GM12892 (cell line): ENCODE measurements at places on chromosomes 2 and 18.

GRCh38 chr18:27567434-27567833, 382.3 kb upstream of the CHST9 start:
- DNase-seq, result no peak

DNA sequence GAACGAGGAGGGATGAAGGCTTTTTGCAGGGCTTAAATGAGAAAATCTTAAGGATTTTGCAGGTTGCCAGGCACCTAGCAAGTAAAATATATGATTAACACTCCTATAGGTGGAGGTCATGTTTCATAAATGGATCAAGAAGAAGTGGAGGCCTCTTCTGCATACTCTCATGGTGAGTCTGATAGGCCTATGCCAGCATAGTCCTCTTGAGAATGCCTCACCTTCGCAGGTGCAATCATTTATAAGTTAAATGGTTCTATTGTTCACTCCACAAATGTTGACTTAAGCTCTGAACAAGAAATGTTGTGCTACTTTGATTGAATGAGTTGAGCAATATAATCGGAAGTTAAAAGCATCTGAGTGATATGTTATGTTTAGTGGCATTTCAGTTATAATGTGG, 12.1 kb downstream of the LRRTM1 start:
- no peak for DNase-seq

DNA sequence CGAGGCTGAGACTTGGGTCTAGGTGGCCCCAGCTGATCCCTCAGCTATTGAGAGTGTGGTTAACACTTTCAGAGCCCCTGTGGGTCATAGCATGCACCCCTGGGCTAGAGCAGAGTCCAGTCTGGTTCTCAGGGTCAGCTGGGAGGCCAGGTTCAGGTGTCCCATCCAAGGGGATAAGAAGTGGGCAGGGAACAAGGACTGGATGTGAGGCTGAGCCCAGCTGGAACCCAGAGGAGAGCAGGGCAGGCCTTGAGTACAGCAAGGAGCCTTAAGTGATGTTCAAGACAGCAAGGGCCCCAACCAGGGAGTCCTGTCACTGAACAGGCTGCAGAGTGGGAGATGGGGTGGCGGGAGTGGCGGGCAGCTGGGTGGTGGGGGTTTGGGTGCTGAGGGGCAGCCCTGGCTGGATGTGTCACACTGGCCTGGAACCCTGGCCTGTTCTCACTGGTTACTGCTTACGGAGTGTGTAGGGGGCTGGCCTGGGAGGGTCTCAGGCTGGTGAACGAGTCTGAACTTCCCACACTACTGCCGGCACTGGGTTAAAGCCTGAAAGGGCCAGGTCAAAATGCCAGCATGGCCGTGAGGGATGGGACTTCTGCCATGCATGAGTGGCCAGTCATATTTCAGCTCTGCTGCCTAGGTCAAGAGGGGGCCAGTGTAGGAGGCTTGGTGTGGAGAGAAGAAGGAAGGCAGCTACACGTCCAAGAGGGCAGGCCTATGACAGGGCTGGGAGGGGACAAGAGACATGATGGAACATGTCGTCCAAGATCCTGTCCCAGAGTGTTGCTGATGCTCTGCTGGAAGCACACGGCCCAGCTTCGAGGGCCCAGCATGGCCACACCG, 13.6 kb downstream of the TMEM185B start:
- no peak for DNase-seq

DNA sequence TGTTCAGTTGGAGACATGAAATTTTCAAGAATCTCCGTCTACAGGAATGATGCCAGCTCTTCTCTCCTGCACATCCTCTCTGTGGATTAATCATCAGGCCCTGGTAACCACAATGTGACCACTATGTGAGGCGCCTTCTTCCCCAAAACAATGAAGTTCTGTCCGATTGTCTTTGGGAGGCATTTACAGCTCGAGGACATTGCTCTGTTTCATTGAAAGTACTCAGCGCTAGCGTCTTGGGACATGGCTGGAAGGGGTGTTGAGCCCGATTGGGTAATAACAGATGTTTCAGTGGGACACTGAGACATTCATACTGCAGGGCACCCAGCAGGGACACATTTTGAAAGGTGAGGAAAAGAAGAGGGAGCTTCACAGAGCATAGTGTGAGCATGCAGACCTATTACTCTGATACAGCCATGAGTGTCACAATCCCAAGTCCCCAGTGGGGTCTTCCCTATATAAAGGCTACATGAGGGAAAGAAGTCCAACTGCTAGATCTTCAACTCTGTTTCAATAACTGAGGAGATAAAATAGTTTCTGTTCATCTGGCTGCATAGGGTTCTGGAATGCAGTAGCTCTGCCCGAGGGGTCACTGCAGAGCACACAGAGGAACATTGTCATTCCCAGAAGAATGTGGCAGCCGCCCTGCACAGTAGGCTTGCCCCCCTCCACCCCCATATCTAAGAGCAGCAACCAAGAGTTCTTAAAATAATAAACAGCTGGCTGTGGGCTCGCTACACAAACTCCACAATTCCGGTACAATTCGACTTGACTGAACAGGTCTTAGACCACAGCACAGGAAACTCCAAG, 237.3 kb downstream of the OSR1 start:
- no peak for DNase-seq

DNA sequence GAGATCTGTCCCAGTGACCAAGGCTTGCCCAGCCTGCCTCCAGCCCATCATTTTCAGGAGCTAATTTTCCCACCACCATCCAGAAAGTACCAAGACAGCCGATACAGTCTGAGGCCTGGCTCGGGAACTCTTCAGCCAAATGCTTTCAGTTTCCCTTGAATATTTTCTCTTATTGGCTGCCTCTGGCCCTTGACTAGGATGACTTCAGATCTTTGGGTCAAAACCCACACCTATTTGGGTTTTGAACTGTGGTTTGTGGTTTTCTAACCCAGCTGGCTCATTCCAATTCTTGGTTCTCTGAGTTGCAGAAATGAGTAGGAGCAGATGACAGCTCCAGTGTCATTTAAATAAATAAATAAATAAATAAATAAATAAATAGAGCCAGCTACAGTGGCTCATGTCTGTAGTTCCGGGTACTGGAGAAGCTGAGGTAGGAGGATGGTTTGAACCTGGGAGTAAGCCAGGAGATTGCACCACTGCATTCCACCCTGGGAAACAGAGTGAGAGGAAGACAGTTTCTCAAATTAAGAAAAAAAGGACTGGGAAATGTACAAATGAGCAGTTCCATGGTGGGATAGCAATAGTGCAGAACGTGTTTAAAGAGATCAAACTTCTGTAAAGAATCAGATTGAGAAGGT, 465.0 kb upstream of the SOX11 start:
- DNase-seq, result no peak

DNA sequence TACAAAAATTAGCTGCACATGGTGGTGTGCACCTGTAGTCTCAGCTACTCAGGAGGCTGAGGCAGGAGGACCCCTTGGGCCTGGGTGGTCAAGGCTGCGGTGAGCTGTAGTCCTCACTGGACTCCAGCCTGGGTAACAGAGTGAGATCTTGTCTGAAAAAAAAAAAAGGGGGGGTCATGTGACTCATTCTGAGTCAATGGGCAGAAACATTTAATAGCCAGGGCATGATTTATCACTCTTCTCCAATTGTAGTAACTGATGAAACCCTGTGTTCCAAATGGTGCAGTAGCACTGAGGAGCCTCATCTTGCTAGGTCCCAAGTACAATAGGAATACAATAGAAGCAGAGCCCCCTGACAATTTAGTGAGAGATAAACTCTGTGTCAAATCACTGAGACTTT, 78.9 kb upstream of the CCDC68 start:
- DNase-seq, result no peak

DNA sequence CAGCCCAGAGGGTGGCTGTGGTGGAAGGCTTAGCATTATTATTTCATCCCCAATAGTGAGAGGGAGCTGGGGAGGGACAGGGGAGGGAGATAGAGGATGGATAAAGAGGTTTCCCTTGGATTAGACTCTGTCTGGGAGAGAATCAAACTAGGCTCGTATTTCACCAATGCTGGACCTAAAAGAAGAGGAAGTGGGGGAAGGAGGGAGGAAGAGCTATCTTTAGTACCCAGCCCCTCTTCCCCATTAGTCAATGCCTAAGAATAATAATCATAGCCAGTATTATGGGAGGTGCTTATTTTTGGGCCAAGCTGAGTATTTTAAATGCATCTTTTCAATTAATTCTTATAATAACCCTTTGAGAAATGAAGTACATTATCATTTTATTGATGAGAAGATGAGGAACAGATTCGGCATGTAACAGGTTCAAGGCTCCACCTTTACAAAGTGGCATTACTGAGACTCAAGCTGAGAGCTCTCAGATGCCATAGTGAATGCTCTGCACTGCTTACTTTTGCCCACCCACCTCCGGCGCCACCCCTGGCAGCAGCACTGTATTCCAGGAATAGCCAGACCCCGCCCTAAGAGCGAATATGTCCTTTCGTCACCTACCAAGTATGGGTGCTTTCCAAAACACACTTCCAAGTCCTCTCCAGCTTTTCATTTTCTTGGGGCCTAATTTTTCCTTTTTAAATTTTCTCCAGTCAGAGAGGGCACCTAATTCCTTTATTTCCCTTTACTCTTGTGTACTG, 21.0 kb downstream of the PAX8 start:
- no peak for DNase-seq

- DNase-seq, result peak; percentile 3
Measured at GRCh38 chr2:232892843-232893242, 22.8 kb downstream of the SNORC start.

DNA sequence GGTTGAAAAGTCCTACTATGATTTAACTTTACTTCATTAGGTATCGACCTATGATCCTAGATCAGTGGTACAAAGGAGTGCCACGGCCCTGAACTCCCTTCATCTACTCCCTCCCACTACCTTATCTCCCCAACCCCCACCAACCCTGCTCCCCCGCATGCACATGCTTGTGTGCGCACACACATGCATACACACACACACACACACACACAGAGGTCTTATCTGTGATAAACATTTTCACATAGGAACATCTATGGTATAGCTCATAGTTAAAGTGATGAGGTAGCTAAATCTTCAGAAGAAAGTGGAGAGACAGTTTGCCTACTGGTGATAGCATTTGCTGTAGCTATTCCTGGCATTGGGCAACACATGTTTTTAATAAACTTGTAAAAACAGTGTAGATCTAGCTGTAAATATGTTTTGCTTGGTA, 471.3 kb downstream of the ZEB2 start:
- DNase-seq, result no peak

GRCh38 chr18:75277610-75277928, 67.0 kb downstream of the TSHZ1 start:
- DNase-seq, result no peak

GRCh38 chr2:96136129-96136720, 2.1 kb downstream of the ASTL start:
- no peak for DNase-seq

DNA sequence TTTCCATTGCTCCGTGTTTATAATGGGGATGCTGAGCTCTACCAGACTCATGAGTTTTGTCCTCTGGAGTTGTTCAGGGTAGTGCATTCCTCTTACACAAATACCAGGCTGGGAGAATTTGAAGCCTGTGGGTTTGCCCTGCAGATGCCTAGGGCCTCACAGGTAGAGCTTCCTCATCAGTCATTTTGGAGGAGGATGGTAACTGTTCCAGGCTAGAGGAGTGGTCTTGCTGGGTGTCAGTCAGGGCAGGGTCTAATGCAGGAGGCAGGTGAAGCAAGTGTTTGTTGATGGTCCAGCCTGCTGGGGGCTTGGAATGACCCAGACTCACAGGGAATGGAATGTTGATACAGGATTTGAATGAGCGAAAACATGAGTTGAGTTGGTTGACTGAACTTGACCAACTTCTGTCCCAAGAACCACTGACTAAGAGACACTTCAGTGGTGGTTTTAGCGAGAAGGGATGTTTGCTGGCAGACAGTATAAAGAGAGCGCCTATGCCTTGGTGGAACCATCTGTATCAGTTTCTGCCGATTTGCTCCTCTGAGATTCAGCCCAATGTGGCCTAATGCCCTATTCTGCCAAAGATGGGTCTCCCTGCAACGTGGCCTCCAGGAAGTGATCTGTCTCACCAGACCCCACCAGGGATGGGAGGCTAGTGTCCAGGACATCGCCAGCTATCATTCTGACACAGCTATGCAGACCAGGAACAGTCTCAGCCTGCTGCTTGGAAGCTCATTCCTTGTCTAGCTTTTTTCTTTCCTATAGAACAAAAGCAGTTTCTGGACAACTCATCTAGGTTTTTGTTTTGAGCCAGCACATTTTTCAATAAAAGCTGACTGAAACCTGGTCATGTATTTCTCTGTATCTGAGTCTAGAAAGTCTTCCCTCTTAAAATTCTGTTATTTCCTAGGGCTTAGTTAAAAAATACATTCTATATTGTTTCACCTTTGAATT, 9.3 kb downstream of the IL1R2 start:
- DNase-seq, result no peak

GRCh38 chr2:175633227-175633626, 368.8 kb downstream of the LNPK start:
- no peak for DNase-seq

DNA sequence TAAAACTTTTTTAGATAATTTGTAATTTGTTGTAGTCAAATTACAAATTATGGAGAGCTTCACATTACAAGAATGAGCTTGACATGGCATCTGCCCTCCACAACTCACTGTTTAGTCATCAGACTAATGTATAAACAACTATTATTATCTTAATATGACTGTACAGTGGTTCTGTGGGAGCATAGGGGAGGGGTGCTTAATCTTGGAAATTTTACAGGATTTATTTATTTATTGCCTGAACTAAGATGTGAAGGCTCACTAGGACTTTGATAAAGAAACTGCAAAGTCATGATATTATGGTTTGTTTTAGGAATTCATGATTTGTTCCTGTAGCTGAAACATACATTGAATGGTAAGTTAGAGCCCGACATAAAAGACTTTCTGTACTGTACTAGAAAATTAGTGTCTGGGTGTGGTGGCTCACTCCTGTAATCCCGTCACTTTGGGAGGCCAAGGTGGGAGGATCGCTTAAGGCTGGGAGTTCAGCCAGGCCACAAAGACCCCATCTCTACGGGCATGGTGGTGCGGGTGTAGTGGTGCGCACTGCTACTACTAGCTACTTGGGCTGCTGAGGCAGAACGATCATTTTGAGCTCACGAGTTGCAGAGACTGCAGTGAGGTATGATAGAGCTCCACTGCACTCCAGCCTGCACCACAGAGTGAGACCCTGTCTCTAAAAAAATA, 2.1 kb downstream of the MARCHF7 start:
- no peak for DNase-seq

GRCh38 chr18:8673256-8674209, 31.8 kb upstream of the MTCL1 start:
- DNase-seq, result no peak

- DNase-seq, result no peak
Measured at GRCh38 chr2:232332940-232333259, 45.7 kb upstream of the ALPP start.

DNA sequence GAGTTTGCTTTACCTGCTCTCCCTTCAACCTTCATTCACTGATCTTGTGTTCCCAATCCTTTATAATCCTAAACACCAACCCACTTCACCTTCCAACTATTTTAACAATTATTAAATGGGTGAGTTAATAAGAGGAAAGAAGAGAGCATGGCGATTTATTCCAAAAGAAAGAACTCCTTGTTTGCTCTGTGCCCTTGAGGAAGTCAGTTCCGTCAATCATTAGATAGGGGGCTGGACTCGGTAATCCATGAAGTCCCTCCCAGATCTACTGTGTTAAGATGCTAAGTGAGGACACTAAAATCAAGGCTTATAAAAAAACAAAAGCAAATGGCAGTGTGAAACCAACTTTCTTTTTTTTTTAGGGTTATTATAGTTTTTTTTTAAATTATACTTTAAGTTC, 589.9 kb downstream of the XIRP2 start:
- no peak for DNase-seq

- DNase-seq, result no peak
Measured at GRCh38 chr18:37246779-37247340, 318.7 kb downstream of the CELF4 start.
